ENCODE measurements at places on chromosomes 2 and 18.

DNA sequence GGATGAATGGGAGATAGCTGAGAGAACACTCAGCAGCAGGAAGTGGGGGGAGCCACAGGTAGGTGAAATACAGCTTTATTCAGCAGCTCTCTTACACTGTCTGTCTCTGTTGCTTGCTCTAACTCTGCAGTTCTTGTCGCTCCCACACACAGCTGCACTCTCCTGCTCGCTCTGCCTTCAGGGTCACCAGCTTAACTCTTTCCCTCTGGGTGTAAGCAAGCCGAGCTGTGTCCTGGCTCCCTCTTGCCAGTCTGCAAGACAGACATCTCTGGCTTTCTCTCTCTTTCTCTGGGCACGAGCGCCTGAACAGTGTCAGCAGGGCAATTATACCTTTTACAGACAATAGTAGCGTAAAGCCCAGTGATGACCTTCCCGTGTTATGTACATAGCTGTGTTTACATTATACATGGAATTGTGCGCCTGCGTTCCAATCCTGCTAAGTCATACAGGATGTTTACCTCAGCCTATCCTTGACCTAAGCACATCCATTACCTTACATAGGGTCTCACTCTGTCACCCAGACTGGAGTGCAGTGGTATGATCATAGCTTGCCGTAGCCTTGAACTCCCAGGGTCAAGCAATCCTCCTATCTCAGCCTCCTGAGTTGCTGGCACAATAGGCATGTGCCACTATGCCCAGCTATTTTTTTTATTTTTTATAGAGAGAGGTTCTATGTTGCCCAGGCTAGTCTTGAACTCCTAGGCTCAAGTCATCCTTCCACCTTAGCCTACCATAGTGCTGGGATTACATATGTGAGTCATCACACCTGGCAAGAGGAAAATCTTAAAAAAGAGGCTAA, 57.8 kb upstream of the CHN1 start:
- DNase-seq, result no peak

GRCh38 chr2:168075446-168075845, 171.9 kb downstream of the STK39 start:
- DNase-seq, result no peak

- DNase-seq, result no peak
Measured at GRCh38 chr2:159098921-159099411, 130.5 kb downstream of the TANC1 start.

DNA sequence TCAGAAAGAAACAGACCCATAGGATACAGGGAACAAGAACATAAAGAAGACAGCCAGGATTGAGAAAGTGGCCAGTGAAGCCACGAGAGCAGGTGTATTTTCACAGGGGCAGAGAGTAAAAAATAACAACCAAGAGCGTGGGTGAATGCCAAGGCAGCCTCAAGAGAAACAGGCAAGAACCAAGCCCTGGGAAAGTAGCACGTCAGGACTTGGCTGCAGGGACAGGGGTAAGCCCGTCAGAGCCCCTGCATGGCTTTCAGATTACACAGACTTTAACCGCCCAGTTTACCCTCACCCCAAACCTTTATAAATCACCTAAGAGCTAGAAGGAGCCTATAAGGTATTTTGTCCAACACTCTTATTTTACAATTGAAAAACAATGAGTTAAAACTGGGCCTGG, 43.7 kb downstream of the ARL4C start:
- peak; percentile 37 for DNase-seq

GRCh38 chr2:178863130-178863855, 56.1 kb upstream of the TTN start:
- no peak for DNase-seq

DNA sequence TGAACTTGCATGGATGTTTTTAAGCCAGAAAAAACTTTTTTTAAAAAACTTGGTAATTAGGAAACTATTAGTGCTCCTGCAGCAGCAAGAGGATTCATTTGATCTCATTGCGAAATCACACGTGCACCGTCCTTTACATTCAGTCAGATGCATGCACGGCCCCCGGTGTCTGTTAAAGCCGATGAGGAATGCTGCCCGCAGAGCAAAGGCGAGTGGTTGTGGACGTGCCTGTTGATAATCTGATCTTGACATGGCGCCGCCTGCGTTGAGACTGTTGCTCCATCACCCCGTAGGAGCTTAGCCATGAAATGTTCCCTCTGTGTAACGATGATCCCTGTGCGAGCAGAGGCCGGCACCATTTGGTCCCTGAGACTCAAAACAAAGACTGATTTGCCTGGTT, 300.0 kb downstream of the GBX2 start:
- no peak for DNase-seq

- DNase-seq, result no peak
Measured at GRCh38 chr2:130776550-130776949, 21.2 kb downstream of the AMER3 start.

- DNase-seq, result no peak
Measured at GRCh38 chr2:190062601-190063000, at the start of gene MSTN. Gene MSTN (minus strand): TSS chr2:190062729. CDS start chr2:190062596, 133 bp downstream.

DNA sequence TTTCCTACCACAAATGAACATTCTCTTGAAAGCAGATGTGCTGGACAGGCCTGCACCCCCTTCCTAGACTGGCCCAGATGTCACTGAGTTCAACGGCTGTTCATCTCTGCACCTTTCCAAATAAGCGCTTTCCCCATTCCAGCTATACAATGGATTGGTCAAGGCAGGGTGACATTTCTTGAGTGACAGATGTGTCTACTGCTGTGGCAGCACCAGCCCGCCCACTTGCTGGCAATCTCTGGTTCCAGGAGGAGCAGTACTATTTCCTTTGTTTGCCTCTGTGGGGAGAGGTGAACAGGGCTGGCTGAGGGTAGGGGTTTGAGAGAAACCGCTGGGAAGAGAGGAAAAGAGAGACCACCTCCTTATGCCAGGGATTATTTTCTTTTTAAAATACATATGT, 269.5 kb upstream of the POU3F3 start:
- DNase-seq, result no peak

GRCh38 chr2:197613509-197613987, 61.8 kb downstream of the RFTN2 start:
- no peak for DNase-seq

DNA sequence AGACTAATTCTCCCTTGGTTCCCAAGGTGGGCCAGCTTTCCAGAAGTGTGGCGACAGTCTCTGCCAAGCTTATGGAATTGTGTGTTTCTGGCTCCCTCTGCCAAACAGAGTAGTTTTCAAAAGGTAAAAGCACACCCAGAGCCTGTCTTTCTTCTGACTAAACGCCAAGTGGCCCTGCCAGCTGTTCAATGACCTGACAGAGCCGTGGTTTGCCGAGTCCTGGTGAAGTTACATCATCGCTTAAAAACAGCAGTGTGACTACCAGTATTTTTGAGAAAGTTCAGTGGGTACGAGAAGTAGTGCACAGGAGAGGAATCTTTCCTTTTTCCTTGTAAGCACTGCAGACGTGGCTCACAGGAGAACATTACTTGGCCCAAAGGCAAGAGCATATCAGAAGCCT, 1.9 kb downstream of the PER2 start:
- no peak for DNase-seq

- DNase-seq, result no peak
Measured at GRCh38 chr2:133711201-133711600, 142.9 kb upstream of the NCKAP5 start.

DNA sequence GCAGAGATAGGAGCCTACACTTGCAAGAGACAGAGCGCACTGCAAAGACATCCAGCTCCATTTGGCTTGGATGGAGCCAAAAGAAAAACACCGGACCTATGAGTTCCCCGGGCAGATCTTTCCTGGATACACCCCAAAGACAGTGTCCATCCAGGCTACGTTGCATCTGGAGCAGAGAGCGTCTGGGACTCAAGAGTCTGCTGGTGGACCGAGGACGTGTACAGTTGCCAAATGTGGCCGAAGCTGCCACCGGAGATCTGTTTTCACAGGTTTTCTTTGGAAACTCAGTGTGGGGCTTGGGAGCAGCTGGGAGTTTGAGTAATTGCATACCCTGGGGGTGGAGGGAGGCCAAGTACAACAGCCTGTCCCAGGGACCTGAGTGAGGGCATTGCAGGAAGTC, 192.3 kb upstream of the OSR1 start:
- DNase-seq, result no peak

DNA sequence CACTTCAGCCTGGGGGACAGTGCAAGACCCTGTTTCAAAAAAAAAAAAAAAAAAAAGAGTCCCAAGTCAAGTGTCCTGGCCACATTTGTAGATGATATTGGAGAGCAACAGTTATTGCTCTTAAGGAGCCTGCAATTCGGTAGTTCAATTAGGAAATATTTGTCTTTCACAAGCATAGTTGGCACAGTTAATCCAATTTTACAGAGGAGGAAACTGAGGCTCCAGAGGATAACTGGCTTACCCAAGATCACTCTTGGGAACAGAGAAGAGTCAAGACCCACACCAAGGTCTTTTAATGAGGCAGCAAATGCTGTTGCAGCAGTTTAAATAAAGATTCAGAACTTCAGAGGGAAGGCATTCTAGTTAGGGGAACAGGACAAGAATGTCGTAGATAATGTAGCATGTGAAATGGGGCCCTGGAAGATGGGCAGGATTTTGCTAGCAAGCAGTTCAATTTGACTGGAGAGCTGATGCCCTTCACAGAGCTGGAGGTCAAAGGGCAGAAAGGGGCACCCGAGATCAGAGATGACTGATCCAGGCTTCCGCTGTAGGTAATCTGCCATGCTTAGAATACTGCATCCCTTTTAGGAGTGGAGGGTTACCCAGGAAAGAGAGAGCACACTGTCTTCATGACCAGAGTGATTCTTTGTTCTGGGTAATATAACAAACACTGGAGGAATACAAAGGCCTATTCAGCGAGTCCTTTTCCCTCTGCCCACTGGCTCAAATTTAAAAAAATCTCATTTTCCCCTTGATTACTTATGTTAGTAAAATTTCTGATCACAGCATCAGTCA, 3.0 kb downstream of the NPC1 start:
- DNase-seq, result no peak

DNA sequence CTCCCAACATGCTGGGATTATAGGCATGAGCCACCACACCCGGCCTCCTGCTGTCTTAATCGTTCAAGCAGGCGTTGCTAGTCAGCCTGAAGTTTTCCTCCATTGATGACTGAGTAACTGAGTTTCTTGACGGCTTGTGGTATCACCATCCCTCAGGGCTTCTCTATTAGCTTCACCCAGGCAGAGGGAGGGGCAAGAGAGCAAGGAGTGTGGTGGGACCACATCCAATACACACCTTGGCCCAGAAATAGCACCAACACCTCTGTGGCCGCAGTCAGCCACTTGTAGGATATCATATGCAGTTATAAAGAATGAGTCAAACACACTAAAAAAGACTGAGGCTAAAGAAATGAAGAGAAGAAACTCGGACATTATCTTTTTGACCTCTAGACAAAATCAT, 1009.4 kb upstream of the CELF4 start:
- DNase-seq, result no peak

- no peak for DNase-seq
Measured at GRCh38 chr2:234679301-234679740, 182.4 kb upstream of the ARL4C start.

- DNase-seq, result peak; percentile 19
Measured at GRCh38 chr2:172087780-172088244, 2.5 kb downstream of the DLX1 start.

GRCh38 chr2:110101280-110101844, 14.3 kb downstream of the MALL start:
- DNase-seq, result no peak

DNA sequence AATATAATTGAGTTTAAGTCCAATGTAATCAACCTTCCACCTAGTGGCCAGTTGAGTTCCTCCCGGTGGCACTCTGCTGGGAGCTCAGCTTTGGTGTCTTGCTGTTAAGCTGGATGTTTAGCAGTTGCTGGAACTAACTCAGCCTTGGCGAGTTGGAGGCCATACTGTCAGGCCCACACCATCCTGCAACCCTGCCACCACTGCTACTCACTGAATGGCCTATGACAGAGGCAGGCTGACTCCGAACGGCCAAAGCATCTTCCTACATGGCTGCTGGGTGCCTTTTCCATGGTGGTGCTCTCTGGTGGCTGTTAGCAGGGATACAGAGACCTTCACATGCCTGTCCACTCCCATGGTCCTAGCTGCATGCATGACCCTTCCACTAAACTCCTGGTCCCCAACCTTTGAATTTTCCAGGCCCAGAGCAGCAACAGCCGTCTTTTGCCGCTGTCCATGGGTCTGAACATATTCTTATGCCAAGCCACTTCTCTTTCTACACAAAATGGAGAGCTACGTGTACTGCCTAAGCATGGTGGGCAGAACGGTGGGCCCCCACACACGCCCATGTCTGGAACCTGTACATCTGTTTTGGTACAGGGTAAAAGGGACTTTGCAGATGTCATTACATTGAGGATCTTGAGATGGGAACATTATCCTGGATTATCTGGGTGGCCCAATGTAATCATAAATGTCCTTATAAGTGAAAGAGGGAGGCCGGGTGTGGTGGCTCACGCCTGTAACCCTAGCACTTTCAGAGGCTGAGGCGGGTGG, 15.0 kb upstream of the TRAF3IP1 start:
- no peak for DNase-seq

- DNase-seq, result no peak
Measured at GRCh38 chr2:182416191-182416590, 10.6 kb downstream of the PDE1A start.

DNA sequence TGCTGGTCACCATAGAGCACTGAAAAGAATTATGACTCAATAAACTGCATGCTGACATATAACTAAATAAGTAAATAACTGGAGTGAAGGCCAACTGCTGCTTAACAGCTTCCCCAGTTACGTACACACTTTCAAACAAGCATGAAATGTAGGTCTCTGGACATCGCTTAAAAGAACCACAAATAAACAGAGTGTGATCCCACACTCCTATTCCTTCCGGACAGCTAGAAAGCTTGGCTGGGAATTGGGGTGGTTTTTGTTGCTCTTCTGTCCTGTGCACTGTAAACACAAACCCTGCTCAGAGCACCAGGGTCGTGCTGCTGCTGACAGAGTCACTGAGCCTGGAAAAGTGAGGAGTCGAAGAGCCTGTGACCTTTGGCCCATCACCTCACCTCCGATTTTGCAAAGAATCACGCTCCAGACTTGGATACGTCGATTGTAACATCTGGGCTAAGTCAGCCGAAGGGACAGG, 162.7 kb upstream of the NT5C1B start:
- no peak for DNase-seq

DNA sequence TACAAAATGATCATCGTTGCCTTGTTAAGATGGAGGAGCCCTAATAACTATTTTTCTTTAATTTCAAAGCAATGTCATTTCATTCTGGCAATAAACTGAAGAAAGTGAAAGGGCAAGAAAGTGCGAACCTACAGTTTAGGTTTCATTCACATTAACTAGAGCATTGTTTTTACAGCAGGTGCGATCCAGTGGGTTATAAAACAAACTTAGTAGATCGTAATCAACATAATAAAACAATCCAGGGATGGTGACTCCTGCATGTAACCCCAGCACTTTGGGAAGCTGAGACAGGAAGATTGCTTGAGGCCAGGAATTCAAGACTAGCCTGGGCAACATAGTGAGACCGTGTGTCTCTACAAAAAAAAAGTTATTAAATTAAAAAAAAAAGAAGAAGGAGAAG, 51.1 kb downstream of the AP1S3 start:
- DNase-seq, result no peak

Data from CD4-positive, alpha-beta T cell treated with Interleukin-17A for 1 hour (primary cell).